GM06990 (cell line): ENCODE measurements at places on chromosomes 2 and 18.

GRCh38 chr2:139924070-139924469 is 1143.9 kb upstream of the NXPH2 start:
- DNase-seq, result no peak

- no peak for DNase-seq
Observed at GRCh38 chr2:158934170-158934569, 34.3 kb upstream of the TANC1 start.

GRCh38 chr2:215961981-215962380 is 51.4 kb downstream of the MREG start:
- DNase-seq, result no peak

GRCh38 chr2:190794377-190794776 is 86.2 kb upstream of the GLS start:
- no peak for DNase-seq

GRCh38 chr18:8778824-8779223 is 73.5 kb downstream of the MTCL1 start:
- DNase-seq, result no peak

DNA sequence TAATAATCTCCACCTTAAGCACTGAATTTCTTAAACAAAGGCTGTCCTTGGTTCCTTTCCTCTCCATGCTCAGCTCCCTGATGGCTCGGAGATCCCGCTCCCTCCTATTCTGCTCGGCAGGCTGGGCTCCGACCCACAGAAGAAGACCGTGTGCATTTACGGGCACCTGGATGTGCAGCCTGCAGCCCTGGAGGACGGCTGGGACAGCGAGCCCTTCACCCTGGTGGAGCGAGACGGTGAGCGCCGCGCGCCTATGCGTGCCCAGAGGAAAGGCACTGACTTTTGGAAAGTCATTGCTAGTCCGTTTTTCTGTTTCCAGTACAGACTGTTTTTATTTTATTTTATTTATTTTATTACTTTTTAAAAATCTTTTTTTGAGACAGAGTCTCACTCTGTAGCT is 9.6 kb downstream of the CNDP2 start:
- DNase-seq, result no peak

GRCh38 chr18:35268821-35269220 is 21.2 kb downstream of the ZSCAN30 start:
- DNase-seq, result no peak

DNA sequence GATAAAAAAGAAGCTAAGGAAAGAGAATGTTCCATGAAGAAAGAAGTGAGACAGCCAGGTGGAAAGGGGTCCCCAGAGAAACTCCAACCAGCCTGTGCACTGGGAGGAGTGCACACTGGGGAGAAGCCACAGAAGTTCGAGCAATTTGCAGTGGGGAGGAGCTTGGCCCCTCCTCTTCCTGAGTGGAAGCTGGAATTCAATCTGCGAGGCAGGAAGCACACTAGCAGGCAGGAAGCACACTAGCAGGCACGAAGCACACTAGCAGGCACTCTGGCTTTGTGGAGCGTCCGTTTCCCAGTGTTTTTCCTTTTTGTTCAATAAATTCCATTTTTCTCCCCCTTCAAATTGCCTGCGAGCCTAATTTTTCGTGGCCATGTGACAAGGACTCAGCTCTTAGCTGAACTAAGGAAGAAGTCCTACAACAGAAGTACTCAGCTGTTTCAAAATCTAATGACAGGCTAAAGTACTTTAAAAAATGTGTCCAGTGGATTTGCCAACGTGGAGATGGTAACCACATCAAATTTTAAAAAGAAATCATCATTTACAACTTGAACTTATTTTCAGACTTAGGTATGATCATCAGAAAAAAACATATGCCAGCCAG is 21.4 kb upstream of the SPIRE1 start:
- DNase-seq, result no peak

- no peak for DNase-seq
Observed at GRCh38 chr2:80687524-80687923, 383.0 kb upstream of the LRRTM1 start.

GRCh38 chr2:111046670-111047069 is 74.0 kb upstream of the BCL2L11 start:
- DNase-seq, result no peak

DNA sequence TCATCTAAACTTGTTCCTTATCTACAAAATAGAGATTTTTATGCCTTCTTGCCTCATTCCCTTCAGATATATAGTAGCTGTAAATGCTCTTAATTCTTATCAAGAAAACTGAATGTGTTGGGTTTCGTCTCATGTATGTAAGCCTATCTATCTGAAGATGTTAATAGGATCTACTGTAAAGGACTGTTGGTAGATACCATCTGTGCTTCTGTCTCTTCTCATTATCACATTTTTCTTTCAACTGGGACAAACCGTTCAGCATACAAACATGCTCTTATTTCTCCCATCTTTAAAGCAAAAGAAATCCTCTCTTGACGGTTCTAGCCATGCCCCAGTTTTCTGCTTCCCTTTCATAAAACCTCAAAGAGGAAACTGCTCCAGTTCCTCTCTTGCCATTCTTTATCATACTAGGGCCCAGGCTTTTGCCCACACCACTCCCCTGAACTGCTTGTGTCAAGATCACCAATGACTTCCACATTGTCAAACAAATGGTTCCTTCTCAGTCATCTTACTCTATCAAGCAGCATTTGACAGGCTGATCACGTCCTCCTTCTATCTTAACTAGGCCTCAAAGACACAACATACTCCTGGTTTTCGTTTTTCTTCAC is 88.7 kb downstream of the ARHGEF33 start:
- DNase-seq, result no peak

- DNase-seq, result no peak
Observed at GRCh38 chr18:25457601-25458000, 105.6 kb upstream of the ZNF521 start.

DNA sequence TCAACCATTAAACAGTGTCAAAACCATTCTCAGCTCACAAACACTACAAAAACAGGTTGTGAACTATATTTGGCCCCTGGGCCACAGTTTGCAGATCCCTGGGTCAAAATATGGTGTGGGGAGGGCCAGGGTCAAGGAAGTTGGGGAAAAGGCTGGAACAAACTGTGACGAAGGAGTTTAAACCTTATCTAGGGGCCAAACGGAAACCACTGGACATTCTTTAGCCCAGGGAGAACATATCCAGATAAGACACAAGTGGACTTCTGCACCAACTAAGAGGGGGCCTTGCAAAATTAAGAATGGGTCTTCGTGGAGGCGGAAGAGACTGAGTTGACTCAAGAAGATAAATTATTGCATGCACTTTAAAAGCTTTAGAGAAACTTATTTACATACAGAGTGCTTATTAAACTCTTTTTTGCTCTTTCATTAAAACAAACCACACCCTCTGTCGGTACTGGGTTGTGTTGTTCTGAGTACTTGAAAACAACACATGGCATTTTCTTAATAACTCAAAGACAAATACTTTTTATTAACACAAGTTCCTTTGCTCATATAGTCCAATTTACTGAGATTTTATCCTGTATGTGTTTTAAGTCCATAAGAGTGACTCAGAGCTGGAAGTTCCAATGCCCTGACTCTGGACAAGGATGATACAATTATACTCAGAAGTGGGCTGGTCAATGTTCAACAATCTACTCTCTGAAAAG is 5.3 kb upstream of the ASAP2 start:
- DNase-seq, result no peak

DNA sequence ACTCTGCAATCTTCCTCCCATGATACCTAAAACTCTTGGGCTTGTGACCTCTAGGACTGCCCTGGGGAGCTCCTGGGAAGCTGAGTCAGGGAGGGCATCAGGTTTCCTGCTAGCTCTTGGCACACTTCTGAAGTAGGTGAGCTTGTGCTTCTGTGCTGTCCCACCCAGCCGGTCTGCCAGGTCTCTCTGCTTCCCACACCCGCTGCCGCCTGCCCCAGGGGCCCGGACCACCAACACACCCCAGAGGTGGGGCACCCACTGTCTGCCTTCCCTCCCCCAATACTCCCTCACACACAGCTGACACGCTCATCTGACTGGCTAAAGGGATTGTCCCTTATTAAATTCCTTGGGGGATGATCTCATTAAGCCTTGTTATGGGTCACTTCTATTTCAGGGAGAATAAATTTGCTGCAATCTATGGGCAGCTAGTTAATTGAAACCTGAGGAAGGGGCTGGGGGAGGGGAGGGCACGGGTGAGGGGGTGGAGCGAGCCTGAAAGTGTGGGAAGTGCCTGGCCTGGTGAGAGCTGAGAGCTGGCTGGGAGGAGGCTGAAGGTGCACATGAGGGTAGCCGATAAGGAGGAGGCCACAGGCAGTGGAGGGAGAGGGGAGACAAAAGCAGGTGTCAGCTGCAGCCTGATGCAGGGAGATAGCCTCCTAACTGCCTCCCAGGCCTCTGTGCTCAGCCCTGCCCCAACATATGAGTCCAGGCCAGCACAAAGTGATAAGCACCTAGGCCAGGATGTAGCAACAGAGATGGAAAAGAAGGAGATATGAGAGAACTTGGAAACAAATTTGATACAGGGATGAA is 48.8 kb downstream of the HAUS1 start:
- DNase-seq, result no peak

DNA sequence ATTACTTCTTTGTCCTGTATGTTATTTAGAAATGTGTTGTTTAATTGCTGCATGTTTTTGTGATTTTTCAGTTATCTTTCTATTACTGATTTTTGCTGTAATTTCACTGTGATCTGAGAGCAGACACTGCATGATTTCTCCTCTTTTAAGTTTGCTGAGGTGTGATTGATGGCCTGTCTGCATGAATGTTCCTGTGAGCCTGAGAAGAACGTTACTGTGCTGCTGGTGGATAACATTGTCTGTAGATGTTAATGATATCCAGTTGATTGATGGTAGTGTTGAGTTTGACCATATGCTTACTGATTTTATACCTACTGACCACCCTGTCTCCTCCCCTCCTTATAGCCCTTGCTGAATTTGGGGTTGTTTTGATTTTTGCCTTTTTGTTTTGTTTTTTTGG is 37.4 kb upstream of the KCNG2 start:
- no peak for DNase-seq

DNA sequence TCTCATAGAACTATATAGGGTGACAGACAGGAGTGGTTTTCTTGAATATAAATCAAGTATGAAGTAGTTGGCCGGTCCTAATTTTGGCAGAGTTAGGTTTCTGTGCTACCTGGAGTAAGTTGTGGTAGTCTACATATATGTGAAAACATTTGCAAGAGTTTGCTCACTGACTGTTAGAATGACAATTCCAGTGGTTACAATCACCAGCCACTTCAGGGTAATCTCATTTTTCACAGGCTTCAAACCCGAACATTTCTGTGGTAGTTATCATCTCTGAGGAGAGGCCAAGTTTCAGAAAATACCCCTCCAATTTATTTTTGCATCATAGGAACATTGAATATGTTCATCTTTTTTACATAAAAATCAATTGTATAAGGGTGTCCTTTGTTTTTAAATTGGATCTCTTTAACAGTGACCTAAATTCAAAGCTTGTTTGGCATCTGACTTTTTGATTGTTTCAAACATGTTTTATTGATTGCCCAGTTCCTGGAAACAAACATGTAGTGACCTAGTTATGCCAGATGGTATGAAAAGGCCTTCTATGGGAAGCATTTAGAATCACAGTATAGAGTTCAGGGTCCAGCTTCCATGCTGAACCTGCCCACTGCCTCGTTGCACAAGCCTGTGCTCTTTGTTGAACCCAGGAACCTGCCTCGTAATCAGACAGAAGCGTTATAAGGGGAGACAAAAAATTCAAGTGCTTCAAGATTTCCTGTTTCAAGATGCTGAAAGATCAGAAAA is 250.6 kb downstream of the LTBP1 start:
- DNase-seq, result no peak

DNA sequence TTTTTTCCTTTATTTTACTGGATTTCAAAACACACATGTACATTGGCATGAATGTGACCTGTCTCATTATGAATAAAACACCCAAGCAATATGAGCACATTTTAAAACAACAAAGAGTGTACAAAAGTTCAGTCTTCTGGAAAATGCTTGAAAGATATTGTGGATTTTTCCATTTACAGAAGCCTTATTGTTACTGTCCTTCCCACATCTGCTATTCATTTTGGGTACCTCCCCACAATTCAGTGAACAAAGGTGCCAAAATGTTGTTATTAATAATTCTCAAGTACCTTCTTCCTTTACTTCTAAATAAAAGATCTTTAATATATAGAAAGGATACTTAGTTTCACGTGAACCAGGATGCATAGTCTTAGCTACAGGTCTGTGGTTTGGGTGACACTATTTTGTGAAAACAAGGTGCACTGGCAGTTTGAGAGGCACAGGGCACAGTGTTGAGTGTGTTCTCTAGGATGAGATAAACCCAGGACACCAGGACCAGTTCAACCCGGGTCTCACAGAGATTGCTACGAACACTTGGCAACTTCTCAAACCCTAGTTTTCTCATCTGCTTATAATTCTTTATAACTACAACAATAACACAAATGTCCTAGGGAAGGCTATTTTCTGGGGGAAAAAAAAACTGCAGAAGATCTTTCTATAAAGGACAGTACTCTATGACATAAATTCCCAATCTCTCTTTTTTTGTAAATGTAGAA is 84.5 kb upstream of the GALNT5 start:
- DNase-seq, result no peak

DNA sequence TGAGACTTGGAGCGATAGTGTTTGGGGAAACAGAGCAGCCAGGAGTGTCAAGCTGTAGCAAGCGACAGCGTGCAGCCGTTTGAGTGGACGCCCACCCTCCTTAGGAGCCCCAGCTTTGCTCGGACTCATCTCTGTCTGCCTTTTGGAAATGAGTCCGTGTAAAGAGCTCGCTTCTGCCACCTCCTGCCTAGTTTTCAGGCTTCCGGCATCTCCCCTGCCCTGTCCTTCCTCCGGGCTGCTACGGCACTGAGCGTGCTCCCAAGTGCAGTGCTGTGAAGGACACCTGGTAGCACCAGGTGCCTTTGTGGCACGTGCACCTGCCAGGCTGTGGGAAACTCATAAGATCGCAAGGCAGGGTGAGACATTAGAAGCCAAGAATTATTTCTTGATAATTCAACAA is 117.1 kb downstream of the RNF144A start:
- DNase-seq, result no peak

DNA sequence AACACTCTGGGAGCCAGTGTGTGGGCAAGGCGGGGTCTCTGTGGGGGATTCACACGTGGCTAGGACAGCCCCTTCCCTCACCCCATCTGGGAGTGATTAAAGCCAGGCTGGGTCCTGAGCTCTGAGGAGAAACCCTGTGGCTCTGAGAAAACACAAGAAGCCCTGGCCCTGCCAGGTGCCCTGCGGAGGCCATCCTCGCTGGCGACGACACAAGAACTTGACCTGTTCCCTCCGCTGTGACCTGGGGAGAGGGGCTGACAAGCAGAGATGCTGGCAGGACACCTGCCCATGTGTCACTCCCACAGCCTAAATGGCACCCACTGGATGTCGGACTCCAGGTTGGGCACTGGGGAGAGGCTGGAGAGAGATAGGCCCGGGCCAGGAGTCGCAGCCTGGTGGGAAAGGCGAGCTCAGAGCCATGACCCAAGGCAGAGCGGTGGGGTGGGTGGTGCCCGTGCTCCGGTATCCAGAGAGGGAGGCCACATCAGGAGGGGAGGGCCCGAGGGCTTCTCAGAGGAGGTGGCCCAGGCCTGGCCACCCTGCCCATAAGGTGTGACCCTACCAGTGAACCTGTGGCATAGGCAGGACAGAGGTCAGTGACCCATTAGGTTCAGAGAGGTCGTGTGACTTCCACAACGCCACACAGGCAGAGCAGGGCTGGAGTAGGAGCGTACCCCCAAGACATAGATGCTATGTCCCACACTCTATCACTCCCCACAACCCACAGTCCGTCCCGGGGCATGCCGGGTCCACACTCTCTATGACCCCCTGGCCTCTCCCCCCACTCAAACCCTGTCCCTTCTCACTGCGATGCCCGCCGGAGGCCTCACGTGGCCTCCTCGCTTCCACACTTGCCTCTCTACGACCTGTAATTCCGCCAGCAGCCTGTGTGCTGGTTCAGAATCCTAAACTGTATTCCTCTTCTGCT is 59.4 kb upstream of the HPCAL1 start:
- DNase-seq, result no peak

- DNase-seq, result no peak
Observed at GRCh38 chr2:238023608-238024007, 37.2 kb upstream of the SCLY start.
